ENCODE measurements at places on chromosomes 2 and 18.

- DNase-seq = no peak
Measured at GRCh38 chr2:96409081-96409819, 73.7 kb downstream of the NCAPH start.

GRCh38 chr18:44920441-44920840, 239.8 kb downstream of the SETBP1 start:
- no peak for DNase-seq

DNA sequence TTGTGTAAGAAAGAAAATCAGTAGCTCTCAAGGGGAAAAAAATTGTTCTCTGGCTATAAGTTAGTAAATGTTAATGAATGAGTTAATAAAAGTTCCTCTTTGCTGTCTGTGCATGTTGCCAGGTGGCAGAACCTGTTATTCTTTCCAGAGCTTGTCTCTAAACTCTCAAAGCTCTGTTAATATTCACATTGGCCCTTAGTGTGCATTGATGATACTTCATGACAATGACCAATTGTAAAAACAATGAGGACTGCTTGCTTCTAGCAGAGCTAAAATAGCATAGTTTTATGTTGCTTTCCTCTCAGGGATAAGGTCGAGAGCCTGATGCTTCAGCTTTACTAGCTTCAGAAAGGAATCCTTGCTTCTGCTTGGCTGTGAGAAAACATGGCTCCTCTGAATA, 91.5 kb downstream of the RAD51AP2 start:
- DNase-seq = no peak

GRCh38 chr2:45980161-45980865, 316.9 kb upstream of the EPAS1 start:
- DNase-seq = no peak

DNA sequence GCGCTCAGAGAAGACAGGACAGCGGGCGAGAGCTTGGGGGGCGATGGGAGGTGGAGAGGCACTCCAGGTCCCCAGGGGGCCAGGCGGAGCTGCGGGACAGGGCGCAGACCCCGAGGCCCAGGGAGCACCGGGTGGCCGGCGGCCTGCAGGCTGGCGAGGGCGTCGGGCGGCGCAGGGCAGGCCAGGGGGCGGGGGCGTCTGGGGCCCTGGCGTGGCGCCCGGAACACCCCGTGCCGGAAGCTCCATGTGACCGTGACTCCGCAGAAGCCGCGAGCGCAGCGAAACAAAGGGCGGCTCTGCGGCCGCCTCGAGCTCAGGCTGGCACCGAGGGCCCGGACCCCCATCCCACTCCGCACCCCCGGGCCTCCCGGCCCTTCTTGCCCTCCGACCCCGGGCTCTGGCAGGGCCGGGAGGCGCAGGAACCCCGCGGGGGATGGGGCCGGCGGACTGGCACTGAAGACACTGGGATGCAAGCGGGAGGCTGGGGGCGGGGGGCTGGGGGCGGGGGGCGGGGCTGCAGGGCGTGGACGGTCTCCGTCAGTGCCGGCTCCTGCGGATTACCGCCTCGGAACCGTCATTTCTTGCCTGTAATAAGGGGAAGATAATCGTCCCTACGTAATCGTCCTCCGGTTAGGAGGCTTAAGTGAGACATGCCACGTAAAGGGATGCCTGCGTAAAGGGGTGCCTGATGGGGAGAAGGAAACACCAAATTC, 19.1 kb downstream of the SH2D6 start:
- DNase-seq = peak; percentile 22

- DNase-seq = no peak
Measured at GRCh38 chr2:46275995-46276394, 21.2 kb upstream of the EPAS1 start.

DNA sequence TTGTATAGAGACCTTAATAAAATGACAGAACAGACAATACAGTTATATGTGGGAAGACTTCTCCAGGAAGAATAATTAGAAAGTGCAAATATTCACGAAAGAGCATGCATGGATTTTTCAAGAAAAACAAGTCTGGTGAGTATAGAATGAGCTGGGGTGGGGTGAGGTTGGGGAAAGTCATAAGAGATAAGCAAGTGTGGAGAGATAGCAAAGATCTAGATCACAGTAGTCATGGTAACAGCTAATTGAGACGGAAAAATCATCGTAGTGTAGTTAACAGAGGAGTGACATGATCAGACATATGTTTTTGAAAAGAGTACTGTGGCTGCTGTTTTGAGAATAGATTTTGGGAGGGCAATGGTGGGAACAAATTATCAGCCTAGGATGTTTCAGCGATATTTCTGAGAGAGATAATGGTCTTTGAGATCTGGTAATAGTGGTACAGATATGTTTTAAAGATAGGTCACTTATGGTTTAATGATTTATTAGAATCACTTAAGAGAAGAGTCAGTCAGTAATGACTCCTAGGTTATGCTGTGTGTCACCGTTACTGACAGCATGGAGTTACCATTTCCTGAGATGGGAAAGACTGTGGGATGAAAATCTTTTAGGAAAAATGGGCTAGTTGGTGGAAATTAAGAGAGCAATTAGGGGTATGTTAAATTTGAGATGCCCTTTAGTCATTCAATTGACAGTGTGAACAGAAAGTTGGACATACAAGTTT, 248.5 kb upstream of the SLC8A1 start:
- no peak for DNase-seq

- no peak for DNase-seq
Measured at GRCh38 chr2:227942965-227943364, 71.5 kb downstream of the DAW1 start.

DNA sequence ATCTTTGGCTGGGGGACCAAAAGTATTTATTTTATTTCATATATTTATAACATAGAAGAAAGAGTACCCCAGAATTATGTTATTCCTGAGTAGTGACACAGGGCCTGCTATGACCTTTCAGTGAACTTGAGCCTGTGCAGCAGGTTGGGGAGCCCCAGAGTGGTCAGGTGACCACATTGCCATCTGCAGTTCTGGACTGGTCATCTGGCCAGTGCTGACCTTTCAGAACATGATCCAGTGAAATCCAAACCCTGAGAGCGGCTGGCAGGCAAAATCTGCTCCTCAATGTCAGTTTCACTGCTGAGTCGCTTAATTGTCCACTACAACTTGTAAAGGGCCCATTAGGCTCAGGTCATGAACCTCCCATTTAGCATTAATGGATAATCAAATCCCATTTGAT, 336.7 kb upstream of the KCNH7 start:
- DNase-seq = no peak

DNA sequence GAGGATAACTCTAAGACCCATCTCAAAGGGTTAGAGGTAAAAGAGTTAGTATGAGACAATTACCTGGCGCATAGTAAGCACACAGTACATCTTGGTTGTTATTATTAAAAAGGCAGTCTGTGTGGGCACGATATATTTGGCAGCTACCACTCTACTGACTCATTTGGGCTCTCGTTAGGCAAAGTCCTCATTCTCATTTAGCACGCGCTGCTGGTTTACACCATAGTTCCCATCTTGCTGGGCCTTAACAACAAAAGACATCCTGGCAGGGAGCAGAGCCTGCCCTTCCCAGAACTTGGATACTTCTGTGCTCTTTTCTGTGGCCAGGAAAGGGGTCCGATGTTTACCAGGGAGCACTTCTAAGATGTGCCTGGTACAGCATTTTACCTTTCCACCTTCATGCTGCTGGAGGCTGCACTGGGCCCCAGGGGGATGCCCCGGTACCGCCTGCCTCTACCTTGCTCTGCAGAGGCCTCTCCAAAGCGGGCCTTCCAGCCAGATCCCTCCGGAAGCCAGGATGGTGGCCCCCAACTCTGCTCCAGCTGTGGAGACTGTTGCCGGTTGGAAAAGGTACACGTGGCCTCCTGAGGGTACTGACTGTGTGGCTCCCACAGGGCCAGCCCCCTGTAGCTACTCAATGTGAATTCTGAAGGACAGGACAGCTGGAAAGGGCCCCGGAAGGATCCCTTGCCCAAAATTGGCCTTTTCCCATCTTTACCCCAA, 15.0 kb downstream of the GLI2 start:
- DNase-seq = no peak

- no peak for DNase-seq
Measured at GRCh38 chr2:225326969-225327368, 72.5 kb upstream of the NYAP2 start.

- no peak for DNase-seq
Measured at GRCh38 chr2:173658946-173659371, 304.3 kb downstream of the CDCA7 start.

DNA sequence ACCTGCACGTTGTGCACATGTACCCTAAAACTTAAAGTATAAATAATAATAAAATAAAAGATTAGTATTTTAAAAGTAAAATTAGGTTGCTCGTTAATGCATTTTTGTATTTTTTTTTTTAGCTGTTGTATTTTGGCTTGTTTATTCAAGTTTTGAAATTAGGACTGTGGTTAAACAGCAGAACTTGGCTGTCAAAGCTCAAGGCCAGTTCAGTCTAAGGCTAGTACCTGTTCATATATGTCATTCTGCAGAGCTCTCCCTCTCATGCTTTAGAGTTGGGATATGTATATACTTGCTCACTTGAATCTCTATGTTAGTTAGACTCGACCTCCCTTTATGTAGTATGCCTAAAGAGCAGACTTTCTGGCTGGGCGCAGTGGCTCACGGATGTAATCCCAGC, 32.7 kb downstream of the MOB4 start:
- DNase-seq = no peak

GRCh38 chr2:174117951-174118930, 130.1 kb downstream of the OLA1 start:
- DNase-seq = no peak

GRCh38 chr2:26477911-26478253, at the start of gene OTOF:
Gene OTOF, minus strand, starts transcription at chr2:26478124.
- DNase-seq = no peak

DNA sequence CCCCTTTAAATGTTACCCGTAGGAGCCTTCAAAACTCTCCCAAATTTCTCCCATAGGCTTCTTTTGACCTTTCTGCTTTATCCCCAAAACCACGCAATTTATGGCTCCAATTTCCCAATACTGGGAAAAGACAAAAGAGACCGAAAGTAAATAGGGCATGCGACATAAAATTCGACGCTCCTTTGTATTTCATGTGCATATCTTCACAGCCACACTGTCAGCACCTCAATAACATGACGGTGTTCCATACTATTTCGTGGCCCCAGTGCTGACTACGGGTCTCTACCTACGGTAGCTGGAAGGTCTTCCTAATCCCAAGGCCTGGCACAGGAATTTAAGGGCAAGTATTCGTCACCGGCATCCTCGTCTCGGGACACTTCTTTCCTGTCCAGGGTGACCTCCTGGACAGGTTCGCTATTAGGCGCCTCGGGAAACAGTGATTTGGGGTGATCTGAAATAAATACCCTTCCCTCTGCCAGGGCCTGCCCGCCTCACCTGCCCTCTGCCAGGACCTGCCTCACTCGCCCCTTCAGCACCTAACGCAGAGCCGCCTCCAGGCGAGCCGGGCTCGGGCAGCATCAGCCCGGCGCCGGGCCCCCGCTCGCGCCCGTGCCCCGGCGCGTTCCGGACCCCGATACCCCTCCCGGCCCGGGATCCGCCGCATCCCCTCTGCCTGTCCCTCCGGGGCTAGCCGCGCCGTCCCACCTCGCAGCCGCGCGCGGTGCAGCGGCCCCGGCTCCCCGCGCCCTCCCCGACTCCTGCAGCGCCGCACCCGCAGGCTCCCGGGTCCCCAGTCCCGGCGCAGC, 680 bp downstream of the DTNB start:
- DNase-seq = no peak

- no peak for DNase-seq
Measured at GRCh38 chr2:65957886-65958285, 477.0 kb upstream of the MEIS1 start.

- no peak for DNase-seq
Measured at GRCh38 chr18:37694516-37694915, 128.9 kb upstream of the CELF4 start.

- DNase-seq = no peak
Measured at GRCh38 chr2:41827354-41827971, 220.4 kb upstream of the PKDCC start.

DNA sequence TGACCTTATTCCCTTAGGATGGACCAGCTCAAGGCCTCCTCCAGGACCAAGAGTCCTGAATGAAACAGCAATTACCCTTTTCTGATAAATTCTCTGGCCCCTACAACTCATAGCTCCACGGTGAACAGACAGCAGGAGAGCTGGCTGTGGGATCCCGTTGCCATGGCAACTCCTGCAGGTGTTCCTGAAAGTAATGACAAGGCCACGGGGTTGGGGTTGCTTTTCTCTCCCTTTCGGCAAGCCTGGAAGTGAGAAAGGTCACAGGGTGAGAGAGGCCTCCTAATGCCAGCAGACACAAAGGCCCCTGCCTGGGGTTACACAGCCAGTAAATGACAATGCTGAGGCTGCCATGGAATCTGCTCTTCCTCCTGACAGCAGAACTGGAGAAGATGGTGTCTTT, 403.0 kb downstream of the NBAS start:
- DNase-seq = no peak

GRCh38 chr2:109646961-109647360, 32.8 kb downstream of the SOWAHC start:
- no peak for DNase-seq

DNA sequence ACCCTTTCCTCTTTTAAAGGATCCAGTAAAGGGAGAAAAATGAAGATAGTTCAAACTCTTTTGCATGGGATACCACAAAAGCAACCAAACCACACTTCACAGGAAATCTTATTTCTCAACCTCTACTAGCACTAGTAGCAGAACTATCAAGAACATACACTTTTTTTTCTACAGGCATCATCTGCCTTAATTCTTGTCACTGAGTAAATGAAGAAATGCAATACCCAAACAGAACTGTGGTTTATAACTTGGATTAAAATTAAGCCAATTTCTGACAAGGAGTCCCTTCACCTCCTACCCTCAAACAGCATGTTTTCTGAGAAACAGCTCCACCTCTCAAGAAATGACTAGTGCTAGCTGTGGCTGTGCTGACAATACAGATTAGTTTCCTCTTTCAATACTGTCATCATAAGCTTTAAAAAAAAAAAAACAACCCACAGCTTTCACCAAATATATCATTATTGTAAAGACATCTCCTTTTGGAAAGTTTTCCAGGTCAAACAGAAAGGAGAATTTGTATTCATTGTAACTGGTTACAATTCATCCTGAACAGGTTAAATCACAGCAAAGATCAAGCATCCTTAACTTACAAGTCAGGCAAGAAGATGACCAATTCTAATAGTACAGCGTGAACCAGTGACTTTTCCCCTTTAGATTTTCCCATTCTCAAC, 44.4 kb downstream of the PTPN2 start:
- no peak for DNase-seq

DNA sequence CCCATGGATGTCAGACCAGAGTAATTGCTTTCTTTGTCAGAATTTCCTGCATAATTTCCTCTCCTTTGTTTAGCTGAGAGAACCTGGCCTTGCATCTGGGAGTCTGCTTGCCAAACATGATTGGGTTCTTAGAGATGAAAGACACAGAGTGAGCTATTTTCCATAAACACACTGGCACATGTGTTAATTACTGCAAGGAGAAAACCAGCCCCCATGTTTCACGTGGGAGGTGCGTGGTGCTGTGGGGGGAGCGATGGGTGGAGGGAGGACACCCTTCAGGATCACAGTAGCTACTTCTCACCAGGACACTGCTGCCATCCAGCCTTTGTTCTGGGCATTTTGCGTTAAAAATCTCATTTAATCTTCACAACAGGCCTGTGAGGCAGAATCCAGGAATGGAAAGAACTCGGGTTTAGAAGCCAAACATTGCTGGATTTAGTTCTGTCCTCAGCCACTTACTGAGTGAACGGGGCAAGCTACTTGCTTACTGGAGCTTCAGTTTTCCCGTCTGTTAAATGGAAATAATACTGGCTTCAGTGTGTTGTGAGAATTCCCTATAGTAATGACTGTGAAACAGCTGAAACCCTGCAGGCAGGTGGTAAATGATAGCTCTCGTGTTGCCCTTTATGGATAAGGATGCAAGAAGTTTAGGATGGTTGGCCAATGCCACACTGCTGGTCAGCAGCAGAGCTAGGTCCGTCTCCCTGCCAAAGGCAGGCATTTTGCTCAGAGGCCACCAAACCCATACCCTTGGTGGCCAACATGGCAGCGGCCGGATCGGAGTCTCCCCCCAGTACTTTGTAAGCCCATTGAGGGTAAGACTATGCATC, 100.1 kb upstream of the ASAP2 start:
- DNase-seq = no peak

Measured in cortex of kidney (tissue), 1 donor.